SHP77 treated with DMSO at 0.1 percent for 48 hours (cell line): ENCODE measurements at places on chromosomes 4 and X.

- no peak for DNase-seq
These were observed 32.3 kb downstream of the BBS12 start for GRCh38 chr4:122764821-122765215.

GRCh38 chrX:122945328-122945727 lies 238.8 kb upstream of the GRIA3 start:
- no peak for DNase-seq

DNA sequence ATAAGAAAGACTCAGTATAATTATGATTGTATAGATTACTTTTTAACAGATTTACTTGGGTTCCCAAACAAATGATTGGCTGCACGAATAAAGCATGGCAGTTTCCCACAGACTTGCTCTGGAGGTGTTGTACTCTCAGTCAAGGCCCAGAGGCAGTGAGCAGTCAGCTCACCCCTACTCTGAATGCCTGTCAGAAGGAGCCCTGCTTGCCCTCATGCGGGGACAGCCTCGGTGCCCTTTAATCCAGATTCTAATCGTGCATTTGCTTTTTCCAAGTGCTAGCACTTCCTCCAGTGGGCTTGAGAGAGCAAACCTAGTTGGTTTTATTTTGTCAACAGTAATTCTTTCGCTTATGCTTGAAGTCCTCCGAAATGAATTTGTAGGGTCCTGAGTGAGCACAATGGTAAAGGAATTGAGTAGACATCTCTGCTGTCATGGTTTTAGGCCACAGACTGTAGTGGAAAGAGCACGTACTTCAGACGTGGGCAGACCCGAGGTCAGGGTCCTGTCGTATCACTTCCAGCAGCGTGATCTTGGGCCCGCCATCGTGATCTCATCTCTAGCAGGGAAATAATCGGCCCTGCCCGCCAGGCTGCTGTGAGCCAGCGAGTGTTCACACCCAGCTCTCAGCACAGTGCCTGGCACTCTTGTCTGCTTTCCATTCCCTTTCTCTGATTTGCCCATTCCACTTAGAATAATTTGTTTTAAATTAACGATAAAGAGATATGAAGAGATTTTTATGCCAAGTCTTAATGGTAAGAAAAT lies 48.3 kb downstream of the GRK4 start:
- no peak for DNase-seq

DNA sequence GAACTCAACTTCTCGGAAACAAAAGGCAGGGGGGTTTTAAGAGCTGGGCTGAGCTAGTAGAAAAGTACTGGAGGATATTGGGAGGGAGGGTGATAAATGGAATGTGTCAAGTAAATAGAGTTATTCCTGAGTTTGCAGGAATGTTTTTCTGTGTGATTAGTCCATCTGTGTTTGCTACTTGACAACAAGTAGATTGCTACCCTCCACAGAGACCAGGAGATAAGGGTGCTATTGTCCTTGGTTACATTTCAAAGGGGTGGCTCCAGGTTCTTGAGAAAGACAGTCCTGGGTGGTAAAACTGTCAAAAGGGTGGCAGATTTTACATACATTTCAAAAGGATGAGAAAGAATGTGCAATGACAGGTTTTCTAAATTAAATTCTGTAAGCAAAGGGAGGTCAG lies 181.2 kb upstream of the PPP3CA start:
- DNase-seq: no peak

DNA sequence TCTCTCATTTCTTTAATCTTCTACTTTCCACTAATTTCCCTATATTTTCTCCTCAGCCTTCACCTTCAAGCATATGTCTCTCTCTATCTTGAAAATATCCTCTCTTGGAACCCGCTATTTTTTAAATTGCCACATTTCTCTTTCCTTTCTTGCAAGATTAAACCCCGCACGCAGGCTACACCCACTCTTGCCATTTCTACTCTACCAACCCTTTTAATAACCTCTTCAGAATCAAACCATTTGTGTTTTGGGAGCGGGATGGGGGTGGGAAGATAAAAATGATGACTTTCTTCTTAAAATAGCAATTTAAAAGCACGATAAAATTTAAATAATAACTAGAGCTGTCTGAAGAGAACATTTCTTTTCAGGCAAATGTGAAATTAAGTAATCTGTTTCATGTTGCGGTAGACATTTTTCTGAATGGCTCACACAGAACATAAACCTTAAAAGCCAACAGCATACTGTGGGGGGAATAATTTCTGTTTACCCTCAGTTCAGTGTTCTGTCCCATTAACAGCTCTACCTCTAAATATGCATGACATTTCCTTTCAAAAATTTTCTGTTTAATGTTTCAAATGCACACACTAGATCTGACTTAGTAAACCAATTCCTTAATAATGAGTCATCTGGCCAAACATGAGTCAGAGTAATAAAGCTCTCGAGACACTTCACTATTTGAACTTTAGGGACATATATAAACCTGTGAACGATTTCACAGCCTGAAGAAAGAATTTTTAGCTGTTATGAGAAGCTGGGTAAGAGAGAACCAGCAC lies 20.5 kb downstream of the ARSJ start:
- DNase-seq: peak; percentile 85

DNA sequence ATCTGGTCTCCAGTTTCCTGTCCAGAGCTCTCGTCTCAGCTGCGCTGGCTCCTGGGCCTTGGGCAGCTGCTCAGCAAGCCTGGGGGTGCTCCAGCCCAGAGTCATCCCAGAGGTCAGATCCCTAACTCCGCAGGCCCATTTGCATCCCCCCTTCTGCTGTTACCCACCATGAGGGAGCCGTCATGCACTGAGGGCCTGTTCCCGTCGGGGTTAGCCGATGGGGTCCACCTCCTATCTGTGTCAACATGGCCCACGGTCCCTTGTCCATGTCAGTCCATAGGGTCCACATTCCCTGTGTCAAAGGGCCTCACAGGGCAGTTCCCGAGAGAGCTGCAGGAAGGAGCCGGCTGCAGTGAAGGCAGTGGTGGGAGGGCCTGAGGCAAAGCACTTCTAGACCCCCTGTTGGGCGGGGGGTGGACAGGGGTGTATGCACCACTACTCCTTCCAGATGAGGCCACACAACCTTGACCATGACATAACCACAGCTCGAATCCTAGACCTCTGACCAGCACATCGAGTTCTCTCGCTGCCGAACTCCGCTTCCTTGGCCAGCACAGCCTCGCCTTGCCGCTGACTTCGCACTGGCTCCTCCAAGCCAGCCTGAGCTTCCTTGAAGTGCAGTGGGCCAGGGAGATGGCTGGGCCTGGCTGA lies 24.9 kb downstream of the WDR1 start:
- no peak for DNase-seq

GRCh38 chr4:174763454-174764104 lies 65.5 kb downstream of the GLRA3 start:
- DNase-seq: no peak

DNA sequence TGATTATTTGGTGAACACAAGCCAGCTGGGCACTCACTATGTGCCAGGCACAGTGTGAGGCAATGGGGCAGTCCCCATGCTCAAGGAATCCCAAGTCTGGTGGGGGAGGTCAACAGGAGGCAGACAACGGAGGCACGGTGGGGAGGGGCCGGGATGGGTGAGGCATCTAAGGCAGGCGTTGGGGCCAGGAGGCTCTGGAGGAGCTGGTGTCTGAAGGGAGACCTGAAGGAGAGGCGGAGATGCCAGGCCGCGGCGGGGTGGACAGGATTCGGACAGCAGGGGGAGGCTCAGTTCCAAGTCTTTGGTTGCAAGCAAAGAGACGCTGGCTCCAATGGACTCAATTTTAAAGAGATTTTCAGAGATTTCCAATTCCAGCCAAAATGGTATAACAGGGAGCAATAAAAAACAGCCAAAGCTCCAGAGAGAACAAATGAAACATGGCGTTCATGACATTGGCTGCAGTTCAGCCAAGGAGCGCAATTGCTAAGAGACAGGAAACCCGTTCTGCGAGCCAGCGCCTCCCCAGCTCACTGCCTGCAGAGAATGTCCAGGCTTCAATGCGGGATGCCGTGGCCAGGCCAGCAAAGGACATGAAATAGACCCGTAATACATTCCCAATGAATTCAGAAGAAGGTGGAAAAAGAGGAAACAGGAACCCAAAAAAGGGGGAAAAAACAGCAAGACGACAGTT lies 105.2 kb upstream of the LRPAP1 start:
- DNase-seq: no peak

GRCh38 chr4:11495818-11496217 lies 67.1 kb upstream of the HS3ST1 start:
- no peak for DNase-seq

GRCh38 chr4:55925241-55925640 lies 23.5 kb upstream of the CEP135 start:
- no peak for DNase-seq

DNA sequence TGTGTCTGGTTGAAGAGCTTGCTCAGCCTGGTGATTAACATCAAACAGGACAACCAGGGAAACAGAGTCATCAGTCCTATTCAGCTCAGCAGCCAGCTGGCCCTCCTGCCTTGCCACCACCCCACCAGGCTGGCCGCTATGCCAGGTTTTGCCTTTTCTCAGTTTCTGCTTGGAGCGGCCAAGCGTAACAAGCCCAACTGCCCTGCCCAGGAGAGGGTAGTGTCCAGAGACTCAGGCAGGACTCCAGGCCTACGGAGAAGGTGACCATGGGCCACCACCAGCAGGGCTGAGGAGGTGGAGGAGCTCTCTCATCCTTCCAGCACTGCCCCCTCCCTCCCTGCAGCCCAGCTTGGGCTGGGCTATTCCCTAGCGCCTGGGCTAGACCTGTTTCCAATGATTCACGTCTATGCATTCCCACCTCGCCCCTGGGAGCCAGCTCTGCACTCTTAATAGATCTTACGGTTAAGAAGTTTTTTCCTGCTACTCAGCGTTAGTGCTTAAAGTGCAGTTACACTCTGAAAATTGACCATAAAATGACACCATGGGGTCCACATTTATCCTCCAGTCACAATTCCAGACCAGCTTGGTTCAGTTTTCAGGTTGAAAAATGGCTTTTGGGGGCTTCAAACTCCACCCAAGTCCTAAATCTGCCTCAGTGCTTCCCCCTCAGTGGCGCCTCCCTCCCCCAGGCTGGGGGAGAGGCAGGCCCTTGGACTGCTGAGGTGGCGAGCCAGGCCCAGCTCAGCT lies 124.0 kb upstream of the PJA1 start:
- DNase-seq: no peak

GRCh38 chrX:55253528-55253927 lies 11.2 kb downstream of the PAGE3 start:
- DNase-seq: no peak

DNA sequence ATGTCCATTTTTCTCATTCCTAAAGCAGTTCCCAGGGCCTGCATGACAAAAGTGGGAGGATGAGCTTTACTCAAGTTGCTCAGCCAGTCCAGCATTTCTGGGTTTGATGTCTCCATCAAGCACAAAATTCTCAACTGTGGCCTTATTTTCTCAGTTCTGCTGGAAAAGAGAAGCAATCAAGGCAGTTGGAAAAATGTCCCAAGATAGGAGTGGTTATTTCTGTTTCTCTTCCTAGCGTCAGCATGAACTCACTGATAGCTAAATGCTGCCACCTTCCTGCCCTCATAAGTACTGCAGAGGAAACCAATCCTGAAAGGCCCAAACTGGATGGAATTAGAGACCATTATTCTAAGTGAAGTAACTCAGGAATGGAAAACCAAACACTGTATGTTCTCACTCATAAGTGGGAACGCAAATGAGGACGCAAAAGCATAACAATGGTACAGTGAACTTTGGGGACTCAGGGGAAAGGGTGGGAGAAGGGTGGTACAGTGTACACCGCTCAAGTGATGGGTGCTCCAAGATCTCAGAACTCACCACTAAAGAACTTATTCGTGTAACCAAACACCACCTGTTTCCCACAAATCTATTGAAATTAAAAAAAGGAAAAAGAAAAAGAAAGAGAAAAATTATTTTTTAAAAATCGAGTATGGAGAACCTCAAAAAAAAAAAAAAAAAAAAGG lies 29.6 kb downstream of the ADH7 start:
- DNase-seq: no peak

GRCh38 chrX:23885803-23886202 lies 21.9 kb downstream of the APOO start:
- no peak for DNase-seq

GRCh38 chrX:37854148-37854547 lies 6.8 kb upstream of the DYNLT3 start:
- DNase-seq: no peak

DNA sequence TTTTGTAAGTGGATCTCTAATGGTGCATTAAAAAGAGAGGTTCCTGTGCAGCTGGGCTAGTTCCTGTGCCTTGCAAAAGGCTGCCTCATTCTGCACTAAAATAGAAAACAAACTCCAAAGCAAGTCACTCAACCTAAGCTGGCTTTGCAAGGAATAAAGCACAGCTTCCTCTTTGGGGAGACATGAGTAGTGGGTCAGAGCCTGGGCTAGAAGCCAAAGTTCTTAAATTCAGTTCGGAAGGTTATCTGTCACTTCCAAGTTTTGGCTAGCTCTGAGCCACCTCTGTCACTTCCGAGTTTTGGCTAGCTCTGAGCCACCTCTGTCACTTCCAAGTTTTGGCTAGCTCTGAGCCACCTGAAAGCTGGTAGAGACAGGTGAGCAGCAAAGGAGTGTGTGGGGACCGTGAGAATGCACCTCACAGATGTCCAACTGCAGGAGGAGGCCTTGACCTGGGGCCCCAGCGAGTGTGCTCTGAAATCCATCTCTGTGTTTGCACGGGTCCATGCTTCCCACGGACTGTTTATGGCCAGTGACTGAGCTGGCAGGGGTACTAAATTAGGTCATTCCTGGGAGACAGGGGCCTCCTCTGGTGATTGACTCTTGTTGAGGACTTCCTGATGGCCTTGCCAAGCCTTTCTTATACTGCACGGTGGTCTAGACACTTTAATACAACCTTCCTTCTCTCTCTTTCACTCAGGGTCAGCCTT lies 36.4 kb upstream of the MAMLD1 start:
- DNase-seq: no peak

- no peak for DNase-seq
These were observed 4.3 kb upstream of the ZCCHC4 start for GRCh38 chr4:25308306-25308705.

DNA sequence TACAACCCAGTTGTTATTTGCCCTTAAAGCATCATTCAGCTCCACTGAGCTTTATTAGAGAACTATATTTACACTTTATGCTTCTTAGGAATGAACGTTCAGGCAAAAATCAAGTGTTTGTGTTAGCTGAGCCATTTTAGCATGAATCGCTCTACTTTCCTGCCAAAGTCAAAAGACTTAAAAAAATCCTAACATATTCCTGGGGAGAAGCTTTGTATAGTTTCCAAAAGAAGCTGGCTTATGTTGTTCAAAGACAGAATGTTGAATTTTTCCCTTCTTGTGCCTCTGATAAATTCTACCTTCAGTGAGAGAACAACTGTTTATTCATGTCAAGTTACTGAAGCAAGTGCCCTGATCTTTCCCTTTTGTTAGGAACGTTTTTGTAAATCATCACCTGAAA lies 771.5 kb upstream of the HS3ST1 start:
- no peak for DNase-seq
